ENCODE measurements at places on chromosomes 2 and 18.

GRCh38 chr2:29209551-29209950 is 94.3 kb downstream of the CLIP4 start:
- no peak for DNase-seq
- H3K27me3 ChIP-seq: no peaks in the 10 kb centered on the region
- H3K27ac ChIP-seq: no peak overlapping the region
- H3K4me3 ChIP-seq: no peak overlapping the region
- H3K36me3 ChIP-seq: no peaks in the 10 kb centered on the region
- H3K4me1 ChIP-seq: peaks cover 13% of the 10 kb centered on the region

GRCh38 chr2:42492691-42493467 is 903 bp downstream of the KCNG3 start:
- no peak overlapping the region for H3K27ac ChIP-seq
- H3K4me1 ChIP-seq: peaks cover 26% of the 10 kb centered on the region

GRCh38 chr18:46459789-46460455 is 197.1 kb downstream of the LOXHD1 start:
- no peak overlapping the region for H3K27ac ChIP-seq
- no peak for DNase-seq
- no peaks in the 10 kb centered on the region for H3K4me1 ChIP-seq
- H3K4me3 ChIP-seq: no peak overlapping the region
- peaks cover 5% of the 10 kb centered on the region for H3K27me3 ChIP-seq
- H3K36me3 ChIP-seq: no peaks in the 10 kb centered on the region

- H3K27ac ChIP-seq: peak overlapping the region; percentile 95
- H3K27me3 ChIP-seq: no peaks in the 10 kb centered on the region
- H3K4me3 ChIP-seq: peak overlapping the region; percentile 99
- peaks cover 5% of the 10 kb centered on the region for H3K4me1 ChIP-seq
Observed at GRCh38 chr2:189440644-189440946, 679 bp upstream of the WDR75 start.

DNA sequence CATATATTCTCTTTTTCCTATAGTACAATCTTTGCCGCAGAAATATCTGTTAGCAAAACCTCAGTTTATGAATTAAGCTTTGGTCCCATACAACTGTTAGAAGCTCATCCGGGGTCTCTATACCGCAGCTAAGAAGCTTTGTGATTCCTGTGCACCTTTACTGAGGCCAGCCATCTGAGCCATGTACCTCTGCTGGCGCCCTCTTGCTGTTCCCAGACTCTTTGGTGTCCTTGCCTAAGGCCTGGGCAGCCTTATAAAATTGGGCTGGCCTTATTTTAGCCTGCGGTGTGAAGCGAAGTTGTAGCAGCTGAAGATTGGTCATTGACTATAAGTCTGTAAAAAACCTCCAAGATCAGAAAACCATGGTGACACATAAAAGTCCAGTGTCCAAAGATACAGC is 1135.1 kb upstream of the CHAC2 start:
- no peaks in the 10 kb centered on the region for H3K4me1 ChIP-seq
- H3K36me3 ChIP-seq: no peaks in the 10 kb centered on the region
- H3K4me3 ChIP-seq: no peak overlapping the region
- no peaks in the 10 kb centered on the region for H3K27me3 ChIP-seq

GRCh38 chr2:47639467-47639866 is 143.5 kb upstream of the MSH6 start:
- peaks cover 12% of the 10 kb centered on the region for H3K4me1 ChIP-seq
- no peaks in the 10 kb centered on the region for H3K36me3 ChIP-seq
- no peaks in the 10 kb centered on the region for H3K27me3 ChIP-seq
- no peak overlapping the region for H3K27ac ChIP-seq
- H3K4me3 ChIP-seq: no peak overlapping the region

DNA sequence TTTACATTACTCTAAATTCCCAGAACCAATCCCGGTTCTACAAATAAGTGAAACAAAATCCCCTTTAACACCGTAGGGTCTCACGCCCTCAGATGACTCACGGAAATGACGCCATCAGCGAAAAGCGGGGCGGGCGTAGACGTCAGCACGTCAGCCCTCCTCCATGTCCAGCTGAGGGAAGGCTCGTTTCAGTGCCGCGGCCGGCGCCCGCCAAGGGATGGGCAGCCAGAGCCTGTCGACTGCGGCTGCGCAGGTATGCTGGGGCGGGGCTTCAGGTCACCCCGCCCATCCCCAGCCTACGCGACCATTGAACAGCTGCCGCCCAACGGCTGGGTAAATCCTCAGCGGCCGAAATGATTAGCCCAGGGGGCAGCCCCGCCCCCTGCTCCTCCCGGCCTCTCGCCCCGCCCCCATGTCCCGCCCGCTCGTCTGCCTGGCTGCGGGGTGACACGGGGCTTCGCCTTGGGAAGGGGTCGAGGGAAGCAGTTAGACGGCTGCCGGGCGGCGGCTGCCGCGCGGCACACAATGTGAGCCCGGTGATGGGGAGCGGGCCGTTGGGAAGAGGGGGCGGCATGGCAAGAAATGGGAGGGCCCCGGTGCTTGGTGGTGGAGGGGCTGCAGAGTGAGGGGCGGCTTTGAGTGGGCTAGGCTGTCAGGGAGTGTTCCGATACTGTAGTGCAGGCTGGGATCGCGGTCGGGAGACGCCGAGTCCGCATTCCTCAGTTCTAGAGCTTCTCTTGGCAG is at the start of gene NBEAL1:
Gene NBEAL1 (plus strand): TSS at position 420 of the 744 bp plus-strand sequence. CDS start 1,510 bp downstream, outside the sequence.
- peaks cover 3% of the 10 kb centered on the region for H3K4me1 ChIP-seq
- peak within 1 kb of the TSS; percentile 92 for H3K4me3 ChIP-seq
- no peaks in the 10 kb centered on the region for H3K27me3 ChIP-seq
- H3K36me3 ChIP-seq: no peaks in the 10 kb centered on the region

GRCh38 chr2:8598295-8599165 is 83.3 kb upstream of the ID2 start:
- DNase-seq: peak; percentile 65
- no peaks in the 10 kb centered on the region for H3K36me3 ChIP-seq
- no peak overlapping the region for H3K27ac ChIP-seq
- peaks cover 6% of the 10 kb centered on the region for H3K4me1 ChIP-seq

- H3K4me1 ChIP-seq: no peaks in the 10 kb centered on the region
- H3K27ac ChIP-seq: no peak overlapping the region
- DNase-seq: no peak
- H3K27me3 ChIP-seq: no peaks in the 10 kb centered on the region
Observed at GRCh38 chr2:125386074-125386473, 1269.9 kb upstream of the GYPC start.

DNA sequence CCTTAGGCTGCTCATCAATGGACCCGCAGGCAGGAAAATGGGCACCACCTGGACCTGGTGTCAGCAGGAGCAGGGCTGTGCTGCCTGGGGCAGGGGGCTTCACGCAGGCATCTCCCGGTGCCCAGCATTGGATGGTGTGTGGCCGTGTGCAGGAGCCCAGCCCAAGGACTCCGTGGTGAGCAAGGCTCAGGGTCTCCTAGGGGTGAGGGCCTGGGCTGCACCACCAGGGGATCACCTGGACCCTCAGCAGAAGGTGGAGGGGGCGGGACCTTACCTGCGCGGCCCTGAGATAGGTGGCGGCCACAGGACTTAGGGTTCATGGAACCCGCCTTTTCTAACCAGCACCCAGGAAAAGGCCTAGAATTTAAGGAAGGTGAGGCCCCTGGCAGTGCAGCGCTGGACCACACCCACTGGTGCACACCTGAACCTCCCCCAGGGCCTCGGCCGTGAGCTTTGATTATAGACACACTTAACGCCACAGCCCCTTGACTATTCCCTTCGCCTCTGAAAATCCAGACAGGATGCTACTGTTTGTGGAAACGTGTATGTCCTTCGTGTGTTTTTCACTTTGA is 89.0 kb downstream of the TMEM18 start:
- H3K4me1 ChIP-seq: peaks cover 12% of the 10 kb centered on the region
- H3K36me3 ChIP-seq: no peaks in the 10 kb centered on the region
- H3K27me3 ChIP-seq: no peaks in the 10 kb centered on the region
- no peak overlapping the region for H3K4me3 ChIP-seq
- H3K27ac ChIP-seq: no peak overlapping the region

DNA sequence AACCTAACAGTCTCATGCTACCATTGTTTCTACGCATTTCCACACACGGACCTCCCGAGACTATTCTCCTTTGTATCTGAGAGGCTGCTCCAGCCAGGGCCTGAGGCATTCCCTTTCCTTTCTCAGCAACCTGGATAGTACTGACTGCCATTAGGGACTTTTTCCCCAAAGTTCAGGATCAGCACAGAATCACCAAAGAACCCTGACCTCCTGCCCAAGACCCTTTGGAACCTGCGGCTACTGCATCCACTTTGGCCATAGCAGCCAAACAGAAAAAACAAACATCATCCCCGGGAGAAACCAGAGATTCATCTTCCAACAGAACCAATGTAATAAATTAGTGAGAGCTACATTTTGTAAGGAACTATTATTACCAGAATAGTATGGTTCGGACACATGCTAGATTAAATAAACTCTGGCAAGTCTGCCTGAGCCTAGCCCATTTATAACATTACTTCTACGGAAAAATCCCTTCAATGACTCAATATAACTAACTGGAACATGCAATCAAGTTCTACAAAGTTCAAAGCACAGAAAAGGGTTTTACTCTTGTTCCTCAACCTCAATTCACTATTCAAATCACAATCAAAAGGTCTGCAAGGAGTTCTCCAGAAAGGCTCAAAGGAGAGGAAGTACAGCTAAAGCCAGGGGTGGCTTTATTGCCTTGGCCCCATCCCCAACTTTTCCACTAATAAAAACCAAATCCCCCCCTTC is 51.8 kb downstream of the LPIN2 start:
- no peak overlapping the region for H3K27ac ChIP-seq
- no peaks in the 10 kb centered on the region for H3K27me3 ChIP-seq
- H3K36me3 ChIP-seq: peaks cover 5% of the 10 kb centered on the region
- H3K4me1 ChIP-seq: peaks cover 49% of the 10 kb centered on the region
- no peak for DNase-seq

DNA sequence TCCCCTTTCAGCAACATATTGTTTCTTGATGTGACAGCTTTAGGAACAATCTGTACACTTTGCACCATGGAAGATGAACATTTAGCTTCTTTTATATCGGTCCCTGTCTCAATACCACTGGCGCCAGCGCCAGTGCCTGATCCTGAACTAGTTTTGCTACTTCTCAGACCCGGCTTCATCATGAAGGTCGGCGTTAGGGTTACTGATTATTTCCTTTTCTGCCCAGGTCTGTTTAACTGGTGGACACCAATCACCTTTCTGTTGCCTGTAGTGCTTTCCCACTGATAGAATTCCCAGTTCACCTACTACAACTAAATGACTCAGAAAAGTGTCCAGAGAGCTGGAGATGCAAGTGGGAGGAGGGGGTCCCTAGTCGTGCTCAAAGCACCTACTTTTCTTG is 99.5 kb downstream of the MYCN start:
- H3K27me3 ChIP-seq: no peaks in the 10 kb centered on the region
- no peak overlapping the region for H3K27ac ChIP-seq
- no peak for DNase-seq
- H3K36me3 ChIP-seq: no peaks in the 10 kb centered on the region
- no peaks in the 10 kb centered on the region for H3K4me1 ChIP-seq

GRCh38 chr2:222000326-222000725 is 298.5 kb downstream of the PAX3 start:
- no peak overlapping the region for H3K27ac ChIP-seq
- H3K4me3 ChIP-seq: no peak overlapping the region
- no peaks in the 10 kb centered on the region for H3K27me3 ChIP-seq
- H3K36me3 ChIP-seq: no peaks in the 10 kb centered on the region
- no peak for DNase-seq
- no peaks in the 10 kb centered on the region for H3K4me1 ChIP-seq

- no peak for DNase-seq
- H3K27ac ChIP-seq: no peak overlapping the region
- no peaks in the 10 kb centered on the region for H3K36me3 ChIP-seq
- H3K27me3 ChIP-seq: no peaks in the 10 kb centered on the region
- H3K4me1 ChIP-seq: no peaks in the 10 kb centered on the region
- H3K4me3 ChIP-seq: no peak overlapping the region
Observed at GRCh38 chr2:45712570-45712969, 61.1 kb downstream of the PRKCE start.

GRCh38 chr2:56382466-56382865 is 198.7 kb downstream of the CCDC85A start:
- no peaks in the 10 kb centered on the region for H3K36me3 ChIP-seq
- no peak overlapping the region for H3K4me3 ChIP-seq
- DNase-seq: no peak
- H3K27ac ChIP-seq: no peak overlapping the region
- no peaks in the 10 kb centered on the region for H3K27me3 ChIP-seq
- H3K4me1 ChIP-seq: no peaks in the 10 kb centered on the region

DNA sequence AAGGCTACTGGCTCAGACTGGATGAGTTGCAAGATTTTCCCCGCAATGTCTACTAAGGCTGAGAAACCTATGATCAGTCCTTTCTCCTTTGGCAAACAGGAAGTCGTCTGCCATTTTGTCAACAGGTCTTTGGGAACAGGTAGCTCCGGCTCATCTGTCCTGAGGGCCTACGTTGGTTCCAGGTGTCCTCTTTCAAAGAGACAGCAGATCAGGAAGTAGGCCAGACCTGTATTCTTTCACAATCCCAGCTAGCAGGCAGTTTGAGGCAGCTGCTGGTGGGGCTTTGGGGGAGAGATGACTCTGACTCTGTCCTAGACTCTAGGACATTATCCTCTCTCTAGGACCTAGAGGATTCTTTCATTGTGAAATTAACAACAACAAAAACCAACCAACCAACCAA is 98.6 kb downstream of the ACTR2 start:
- no peak overlapping the region for H3K27ac ChIP-seq
- DNase-seq: no peak
- peaks cover 11% of the 10 kb centered on the region for H3K36me3 ChIP-seq
- no peak overlapping the region for H3K4me3 ChIP-seq
- no peaks in the 10 kb centered on the region for H3K4me1 ChIP-seq

GRCh38 chr2:118992740-118993391 is 50.9 kb downstream of the MARCO start:
- H3K4me3 ChIP-seq: no peak overlapping the region
- peaks cover 8% of the 10 kb centered on the region for H3K27me3 ChIP-seq
- DNase-seq: no peak
- no peaks in the 10 kb centered on the region for H3K36me3 ChIP-seq
- no peak overlapping the region for H3K27ac ChIP-seq

GRCh38 chr2:221283896-221284545 is 288.1 kb downstream of the EPHA4 start:
- H3K27ac ChIP-seq: no peak overlapping the region
- no peaks in the 10 kb centered on the region for H3K36me3 ChIP-seq

GRCh38 chr2:216317831-216318520 is 54.3 kb downstream of the MARCHF4 start:
- no peaks in the 10 kb centered on the region for H3K27me3 ChIP-seq
- H3K4me3 ChIP-seq: no peak overlapping the region
- no peaks in the 10 kb centered on the region for H3K4me1 ChIP-seq
- H3K27ac ChIP-seq: no peak overlapping the region
- no peak for DNase-seq

DNA sequence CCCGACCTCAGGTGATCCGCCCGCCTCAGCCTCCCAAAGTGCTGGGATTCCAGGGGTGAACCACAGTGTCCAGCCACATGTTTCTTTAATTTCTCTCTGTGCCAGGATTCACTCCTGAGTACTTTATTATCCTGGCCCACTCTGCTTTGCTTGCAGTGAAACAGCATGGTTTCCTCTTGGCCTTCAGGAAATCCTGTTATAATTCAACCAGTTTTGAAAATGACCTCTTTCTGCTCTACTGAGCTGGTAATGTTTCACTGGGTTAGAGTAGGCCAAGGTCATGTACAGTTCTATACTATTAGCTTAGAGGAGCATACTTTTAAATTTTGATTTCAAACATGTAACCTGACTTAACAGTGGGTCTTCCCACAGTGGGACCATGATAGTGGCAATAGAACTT is 90.6 kb upstream of the PELI1 start:
- H3K27me3 ChIP-seq: no peaks in the 10 kb centered on the region
- no peak for DNase-seq
- H3K36me3 ChIP-seq: no peaks in the 10 kb centered on the region
- H3K4me3 ChIP-seq: no peak overlapping the region
- H3K4me1 ChIP-seq: no peaks in the 10 kb centered on the region
- no peak overlapping the region for H3K27ac ChIP-seq

GRCh38 chr2:121189661-121190381 is 95.2 kb downstream of the TFCP2L1 start:
- no peak overlapping the region for H3K4me3 ChIP-seq
- peaks cover 18% of the 10 kb centered on the region for H3K4me1 ChIP-seq
- no peaks in the 10 kb centered on the region for H3K27me3 ChIP-seq
